Caudate nucleus (tissue), 63 donors: ENCODE measurements at places on chromosomes 12 and 14.

- DNase-seq: no peak
These were observed at the start of gene SERPINA1 for GRCh38 chr14:94388384-94389103. Gene SERPINA1 (minus strand): TSS chr14:94388602. CDS start chr14:94383237, 5,365 bp downstream.

- DNase-seq: no peak
These were observed 114.7 kb downstream of the LGMN start for GRCh38 chr14:92633724-92634123.

DNA sequence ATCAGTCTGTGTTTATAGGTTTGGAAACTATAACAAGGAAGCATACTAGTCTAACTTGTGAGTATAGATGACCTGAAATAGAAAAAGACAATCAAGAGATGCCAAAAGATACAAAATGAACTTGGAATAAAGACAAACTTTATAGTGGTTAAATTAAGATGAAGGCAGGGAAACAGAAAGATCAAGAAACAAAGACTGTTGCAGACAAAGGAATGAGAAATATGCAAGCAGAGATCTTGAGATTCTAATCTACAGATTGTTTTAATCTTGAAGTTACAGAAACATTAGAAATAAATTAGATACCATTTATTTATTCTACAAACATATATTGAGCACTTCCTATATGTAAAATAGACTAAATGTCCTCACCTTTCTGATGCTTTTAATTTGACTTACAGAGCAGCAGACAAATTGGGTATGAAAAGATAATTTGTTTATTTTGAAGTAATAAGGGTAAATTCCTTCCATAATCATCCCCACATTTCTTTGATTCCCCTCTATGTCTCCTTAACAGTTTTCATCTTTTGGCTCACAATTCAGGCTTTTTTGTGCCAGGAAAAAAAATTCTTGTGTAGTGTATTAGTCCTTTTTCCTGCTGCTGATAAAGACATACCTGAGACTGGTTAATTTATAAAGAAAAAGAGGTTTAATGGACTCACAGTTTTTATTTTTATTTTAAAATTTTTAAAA is 134.4 kb downstream of the KITLG start:
- DNase-seq: no peak

DNA sequence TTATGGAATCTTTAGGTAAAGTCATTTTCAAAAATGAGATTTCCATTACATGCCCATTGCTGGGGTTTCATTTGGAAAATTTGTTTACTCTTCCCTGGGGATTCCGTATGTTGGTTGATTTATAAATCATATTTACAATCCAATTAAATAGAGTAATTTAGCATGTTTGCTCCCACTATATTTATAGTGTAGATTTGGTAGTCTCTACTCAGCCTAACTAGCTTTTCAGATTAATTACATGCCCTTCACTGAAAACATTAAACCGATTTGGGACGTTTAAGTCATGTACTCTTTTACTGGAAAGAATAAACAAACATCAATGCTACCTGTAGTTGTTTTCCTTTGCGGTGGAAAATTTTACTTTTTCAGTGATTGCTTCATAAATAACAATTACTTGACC is 10.4 kb downstream of the PAX9 start:
- DNase-seq: no peak

GRCh38 chr14:86299994-86300393 is 770.0 kb downstream of the FLRT2 start:
- no peak for DNase-seq

- DNase-seq: no peak
These were observed 140.4 kb downstream of the CHST11 start for GRCh38 chr12:104596898-104597843.

DNA sequence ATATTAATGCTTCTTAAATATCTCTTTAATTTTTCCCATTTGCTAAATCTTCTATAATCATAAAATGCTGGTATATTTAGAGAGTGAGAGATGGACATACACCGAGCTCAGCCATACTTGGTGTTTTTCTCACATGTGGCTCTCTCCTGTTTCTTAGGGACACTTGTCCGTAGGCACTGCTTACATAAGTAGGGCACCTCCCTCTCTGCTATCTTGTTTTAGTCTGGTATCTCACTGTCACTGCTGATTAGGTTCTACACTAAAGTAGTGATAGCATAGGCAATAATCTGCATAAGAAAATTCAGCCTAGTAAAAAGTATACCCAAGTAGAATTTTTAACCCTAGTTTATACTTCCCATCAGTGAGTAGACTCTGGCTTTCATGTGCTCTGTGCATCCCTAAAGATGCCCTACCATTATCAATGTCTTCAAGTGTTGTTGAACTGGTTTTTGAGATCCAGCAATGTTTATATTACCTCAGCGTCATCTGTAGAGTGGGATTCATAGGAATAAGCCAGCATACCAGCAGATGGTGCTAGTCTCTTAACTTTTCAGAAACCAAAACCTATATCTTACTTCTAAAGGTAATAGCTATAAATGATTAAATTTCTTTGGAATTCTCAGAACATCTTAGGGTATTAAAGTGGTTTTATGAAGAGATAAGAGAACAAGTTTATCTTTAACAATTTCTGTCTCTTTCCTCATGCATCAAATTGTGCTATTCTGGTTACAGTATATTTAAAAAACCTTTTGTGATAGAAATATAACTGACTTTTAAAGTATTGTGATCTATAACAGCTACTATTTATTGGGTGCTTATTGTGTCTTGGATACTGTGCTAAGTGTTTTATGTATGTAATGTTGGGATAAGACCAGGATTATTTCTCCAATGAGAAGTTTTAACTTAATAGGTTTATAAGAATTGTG is 32.9 kb downstream of the ARID2 start:
- DNase-seq: no peak

GRCh38 chr12:104656383-104656782 is 199.6 kb downstream of the CHST11 start:
- no peak for DNase-seq

- DNase-seq: no peak
These were observed 23.1 kb downstream of the GARIN6 start for GRCh38 chr12:99670635-99671034.

GRCh38 chr12:45685680-45686079 is 43.8 kb upstream of the ARID2 start:
- DNase-seq: no peak

DNA sequence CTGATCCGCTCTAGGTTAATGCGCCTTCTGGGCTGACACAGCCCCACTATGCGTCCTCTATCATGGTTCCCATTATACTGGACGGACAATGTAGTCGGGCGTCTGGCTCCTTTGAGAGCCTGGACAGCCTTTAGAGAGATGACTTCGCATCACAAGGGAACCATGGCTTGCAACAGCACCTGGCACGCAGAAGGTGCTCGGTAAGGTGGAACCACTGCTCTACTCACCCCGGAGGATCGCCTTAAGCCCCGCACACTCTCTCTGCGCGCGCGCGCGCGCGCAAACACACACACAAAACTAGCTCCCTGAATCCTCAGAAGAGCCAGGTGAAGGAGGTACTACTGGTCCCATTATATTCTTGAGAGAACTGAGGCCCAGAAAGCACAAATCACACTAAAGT is 7.1 kb downstream of the MAP3K12 start:
- DNase-seq: no peak

- DNase-seq: peak; percentile 5
These were observed 1.8 kb downstream of the SLC38A1 start for GRCh38 chr12:46266869-46267574.
